Brain pericyte (primary cell): ENCODE measurements at places on chromosomes 3 and 15.

DNA sequence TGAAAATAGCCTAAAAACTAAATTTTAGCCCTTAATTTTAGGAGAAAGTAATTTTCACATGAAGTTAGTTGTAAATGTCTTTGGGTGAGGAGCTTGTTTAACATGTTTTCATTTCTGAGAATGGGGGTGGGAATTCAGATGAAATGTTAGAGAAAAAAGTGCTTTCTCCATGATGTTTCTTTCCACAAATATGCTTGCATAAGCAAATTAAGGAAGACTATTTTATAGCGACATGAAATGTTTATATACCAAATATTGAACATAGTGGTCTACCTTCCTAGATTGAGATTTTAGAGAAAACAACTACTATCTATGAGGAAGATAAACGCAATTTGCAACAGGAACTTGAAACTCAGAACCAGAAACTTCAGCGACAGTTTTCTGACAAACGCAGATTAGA lies 13.0 kb upstream of the RPLP1 start:
- no peak for DNase-seq

GRCh38 chr15:42375941-42376340 lies 16.6 kb downstream of the CAPN3 start:
- DNase-seq: no peak

DNA sequence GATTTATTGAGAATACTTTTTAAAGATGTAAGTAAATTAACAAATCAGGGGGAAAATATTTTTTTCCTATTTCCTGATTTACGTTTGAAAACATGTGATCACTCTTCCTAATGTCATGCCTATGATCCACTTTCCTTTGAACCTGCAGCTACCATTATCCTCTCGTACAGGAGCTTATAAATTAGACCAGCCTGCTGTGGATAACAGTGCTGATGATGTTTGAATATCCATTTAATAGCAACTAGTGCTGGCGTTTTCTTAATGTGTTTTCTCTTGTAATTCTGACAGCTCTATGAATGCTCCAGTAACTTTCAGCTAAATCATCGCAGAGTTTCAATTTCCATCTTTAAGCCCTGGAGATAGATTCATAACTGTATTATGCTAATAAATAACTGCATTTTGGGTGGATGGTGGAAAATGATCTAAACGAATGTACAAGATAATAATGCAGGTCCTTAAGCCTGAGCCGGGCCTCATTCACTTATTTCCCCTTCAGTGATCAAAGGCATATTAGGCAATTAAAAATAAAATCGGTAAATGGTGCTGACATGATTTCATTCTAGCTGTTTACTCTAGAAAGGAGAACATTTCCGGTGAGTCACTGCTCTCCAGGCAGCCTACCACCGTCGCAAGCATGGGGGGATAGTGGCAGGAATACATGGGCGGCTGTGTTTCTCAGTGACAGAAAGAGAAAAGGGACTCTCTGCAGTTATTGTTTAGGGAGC lies 58.5 kb upstream of the SLC24A5 start:
- no peak for DNase-seq

GRCh38 chr3:49844464-49845183 lies 11.7 kb downstream of the TRAIP start:
- no peak for DNase-seq

- no peak for DNase-seq
These were observed 34.1 kb downstream of the ACP3 start for GRCh38 chr3:132351222-132351806.

GRCh38 chr3:143298380-143298779 lies 178.8 kb downstream of the CHST2 start:
- no peak for DNase-seq

DNA sequence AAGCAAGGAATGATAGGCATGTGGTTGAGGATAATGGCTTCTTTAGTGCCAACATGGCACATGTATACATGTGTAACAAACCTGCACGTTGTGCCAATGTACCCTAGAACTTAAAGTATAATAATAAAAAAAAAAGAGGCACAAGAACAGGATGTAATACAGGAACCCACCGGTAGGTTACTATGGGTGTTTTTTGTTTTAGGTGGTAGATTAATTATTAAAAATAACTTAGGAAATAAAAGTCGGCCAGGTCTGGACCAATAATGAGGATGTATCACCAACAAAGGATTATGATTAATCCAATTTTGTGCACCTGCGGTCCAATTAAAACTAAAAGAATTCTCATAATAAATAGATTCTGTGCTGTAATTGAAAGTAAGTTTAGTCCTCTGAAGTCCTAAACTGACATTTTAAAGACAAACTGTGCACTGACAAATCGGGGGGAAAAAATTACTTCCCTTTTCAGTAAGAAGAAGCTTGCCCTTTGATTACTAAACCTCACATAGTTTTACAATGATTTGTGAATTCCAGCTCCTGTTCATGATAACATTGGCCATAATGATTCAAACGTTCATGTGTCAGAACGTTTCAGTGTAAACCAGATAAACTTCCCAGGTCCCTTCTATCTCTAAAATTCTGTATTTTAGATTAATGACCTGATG lies 62.2 kb downstream of the CASR start:
- DNase-seq: no peak

GRCh38 chr15:63185206-63185605 lies 4.2 kb upstream of the RAB8B start:
- DNase-seq: no peak

DNA sequence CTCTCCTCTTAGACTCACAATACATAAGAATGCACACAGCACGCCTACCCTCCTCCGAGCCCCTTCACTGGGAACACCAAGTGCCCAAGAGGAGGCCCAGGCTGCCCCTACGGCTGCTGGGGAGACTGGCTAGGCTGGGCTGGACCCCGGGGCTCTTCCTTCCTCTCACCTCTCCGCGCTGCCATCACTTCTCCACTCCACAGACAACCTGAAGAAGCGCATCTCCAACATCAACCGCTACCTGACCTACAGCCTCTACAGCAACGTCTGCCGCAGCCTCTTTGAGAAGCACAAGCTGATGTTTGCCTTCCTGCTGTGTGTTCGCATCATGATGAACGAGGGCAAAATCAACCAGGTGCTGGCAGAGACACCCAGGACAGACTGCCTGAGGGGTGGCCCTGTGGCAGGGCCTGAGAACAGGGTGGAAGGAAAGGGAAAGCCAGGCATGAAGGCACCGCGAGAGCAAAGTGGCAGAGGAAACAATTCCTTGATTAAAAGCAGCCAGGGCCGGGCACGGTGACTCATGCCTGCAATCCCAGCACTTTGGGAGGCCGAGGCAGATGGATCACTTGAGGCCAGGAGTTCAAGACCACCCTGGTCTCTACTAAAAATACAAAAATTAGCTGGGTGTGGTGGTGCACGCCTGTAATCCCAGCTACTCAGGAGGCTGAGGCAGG lies 51.6 kb downstream of the SEMA3G start:
- no peak for DNase-seq

DNA sequence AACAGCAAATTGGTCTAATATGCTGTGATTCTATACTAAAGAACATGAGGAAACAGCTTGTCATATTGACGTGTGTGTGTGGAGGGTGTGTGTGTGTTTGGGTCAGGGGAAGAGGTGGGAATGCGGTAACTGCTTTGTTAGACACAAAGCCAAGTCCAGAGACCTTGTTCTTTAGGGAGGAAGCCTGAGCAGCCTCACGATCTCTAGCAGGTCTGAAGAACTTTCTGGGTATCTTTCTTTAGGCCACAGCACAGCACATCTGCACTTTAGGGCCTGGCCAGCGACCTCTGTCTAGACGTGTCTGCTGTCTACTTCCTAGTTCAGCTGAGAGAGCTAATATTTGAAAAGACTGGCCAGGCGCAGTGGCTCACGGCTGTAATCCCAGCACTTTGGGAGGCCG lies 220.0 kb upstream of the TPRG1 start:
- no peak for DNase-seq

DNA sequence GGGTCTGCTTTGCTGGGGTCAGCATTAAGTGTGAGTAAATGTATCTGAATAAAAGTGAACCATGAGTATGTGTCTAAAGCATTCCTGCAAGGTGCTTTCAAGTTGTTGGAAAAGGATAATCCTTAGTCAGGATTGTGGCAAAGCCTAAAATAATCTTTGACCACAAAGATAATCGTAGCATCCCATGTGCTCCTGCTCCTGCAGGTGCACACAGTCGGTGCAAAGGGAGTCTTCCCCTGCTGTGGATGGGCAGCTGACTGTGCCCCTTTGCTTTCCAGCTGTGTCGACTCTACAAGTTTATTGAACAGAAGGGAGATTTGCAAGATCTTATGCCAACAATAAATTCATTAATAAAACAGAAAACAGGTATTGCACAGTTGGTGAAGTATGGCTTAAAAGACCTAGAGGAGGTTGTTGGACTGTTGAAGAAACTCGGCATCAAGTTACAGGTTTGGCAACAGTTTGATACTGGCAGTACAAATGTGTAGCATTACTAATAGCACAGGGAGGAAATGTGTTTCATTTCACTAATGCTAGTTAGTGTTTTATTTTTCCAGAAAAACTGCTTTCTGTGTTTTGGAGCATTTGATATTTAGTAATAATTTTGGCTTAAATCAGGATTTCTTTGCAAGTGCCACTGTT lies 22.6 kb downstream of the SRP14 start:
- no peak for DNase-seq
